ENCODE measurements at places on chromosomes 1 and 21. TPM values are rescaled to one million over a fixed set of nuclear protein-coding genes. Genes with fewer than 3 reads are reported as not detected.
A peak's percentile ranks its signal among the peaks of the same experiment; 100 is the strongest.

- H3K4me1 ChIP-seq = no peaks in the 10 kb centered on the region
- H3K27me3 ChIP-seq = no peaks in the 10 kb centered on the region
- DNase-seq = no peak
- no peaks in the 10 kb centered on the region for H3K36me3 ChIP-seq
- no peak overlapping the region for H3K27ac ChIP-seq
Observed at GRCh38 chr21:45873866-45874265, 107.7 kb upstream of the COL6A1 start.

DNA sequence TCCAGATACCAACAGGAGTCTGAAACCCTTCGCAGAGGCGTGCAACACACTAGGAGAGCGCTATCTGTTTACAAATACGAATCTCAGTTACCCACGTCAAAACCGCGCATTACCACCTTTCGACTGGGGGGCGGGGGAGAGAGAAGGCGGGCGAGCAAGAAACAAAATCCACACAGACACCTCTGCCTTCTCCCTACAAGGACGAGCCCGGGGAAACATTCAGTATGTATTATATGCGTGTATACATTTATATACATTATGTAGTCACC is 722 bp downstream of the TUT4 start:
- peaks cover 18% of the 10 kb centered on the region for H3K4me1 ChIP-seq
- H3K4me3 ChIP-seq = peak overlapping the region; percentile 90
- no peaks in the 10 kb centered on the region for H3K27me3 ChIP-seq
- H3K36me3 ChIP-seq = no peaks in the 10 kb centered on the region

DNA sequence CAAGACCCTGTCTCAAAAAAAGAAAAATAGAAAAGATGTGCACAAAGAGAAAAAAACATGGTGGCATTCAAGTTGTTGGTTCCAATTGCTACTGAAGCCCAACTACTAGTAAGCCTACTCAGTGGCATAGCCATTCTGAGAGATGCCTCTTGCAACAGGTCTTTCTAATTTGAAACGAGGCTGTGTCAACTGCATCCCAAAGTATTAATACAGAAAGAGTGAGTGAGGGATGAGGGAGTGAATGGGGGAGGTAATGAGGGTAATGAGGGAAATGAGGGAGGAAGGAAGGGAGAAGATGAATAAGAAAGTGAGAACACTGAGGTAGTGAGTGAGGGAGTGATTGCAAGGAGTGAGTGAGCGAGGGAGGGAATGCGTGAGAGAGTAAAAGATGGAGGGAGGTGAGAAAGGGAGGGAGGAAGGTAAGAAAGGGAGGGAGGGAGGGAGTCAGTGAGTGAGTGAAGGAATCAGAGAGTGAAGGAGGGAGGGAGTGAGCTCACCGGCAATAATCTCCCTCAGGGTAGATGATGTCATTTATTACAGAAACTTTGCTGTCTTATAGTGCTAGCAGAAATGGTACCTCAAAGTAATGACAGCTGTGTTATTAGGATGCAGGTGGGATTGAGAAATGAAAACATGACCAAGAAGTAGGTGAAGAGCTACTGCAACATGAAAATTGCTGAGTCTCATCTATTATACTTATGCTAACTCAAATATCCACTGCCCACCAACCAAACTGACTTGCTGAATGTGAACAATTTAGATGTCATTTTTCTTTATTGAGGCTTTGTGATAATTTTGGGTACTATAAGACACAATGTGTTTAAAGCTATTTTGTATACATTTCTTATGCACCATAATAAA is 75.6 kb upstream of the ADAM30 start:
- DNase-seq = no peak
- H3K27ac ChIP-seq = no peak overlapping the region
- H3K4me1 ChIP-seq = peaks cover 52% of the 10 kb centered on the region
- no peak overlapping the region for H3K4me3 ChIP-seq
- no peaks in the 10 kb centered on the region for H3K27me3 ChIP-seq

The FMO2 gene
- 4.6 TPM for total RNA-seq

GRCh38 chr1:96674915-96675314 is 46.7 kb upstream of the PTBP2 start:
- no peak for DNase-seq
- no peaks in the 10 kb centered on the region for H3K4me1 ChIP-seq
- H3K27me3 ChIP-seq = no peaks in the 10 kb centered on the region
- H3K36me3 ChIP-seq = no peaks in the 10 kb centered on the region
- H3K4me3 ChIP-seq = no peak overlapping the region

GRCh38 chr21:44854664-44855446 is 18.6 kb downstream of the PTTG1IP start:
- no peaks in the 10 kb centered on the region for H3K27me3 ChIP-seq
- no peak for DNase-seq
- H3K4me1 ChIP-seq = peaks cover 69% of the 10 kb centered on the region
- H3K36me3 ChIP-seq = peaks cover 100% of the 10 kb centered on the region

GRCh38 chr21:25845729-25846256 is 111.0 kb downstream of the GABPA start:
- no peaks in the 10 kb centered on the region for H3K36me3 ChIP-seq
- no peak overlapping the region for H3K4me3 ChIP-seq
- H3K4me1 ChIP-seq = no peaks in the 10 kb centered on the region
- H3K27me3 ChIP-seq = peaks cover 5% of the 10 kb centered on the region
- no peak overlapping the region for H3K27ac ChIP-seq

DNA sequence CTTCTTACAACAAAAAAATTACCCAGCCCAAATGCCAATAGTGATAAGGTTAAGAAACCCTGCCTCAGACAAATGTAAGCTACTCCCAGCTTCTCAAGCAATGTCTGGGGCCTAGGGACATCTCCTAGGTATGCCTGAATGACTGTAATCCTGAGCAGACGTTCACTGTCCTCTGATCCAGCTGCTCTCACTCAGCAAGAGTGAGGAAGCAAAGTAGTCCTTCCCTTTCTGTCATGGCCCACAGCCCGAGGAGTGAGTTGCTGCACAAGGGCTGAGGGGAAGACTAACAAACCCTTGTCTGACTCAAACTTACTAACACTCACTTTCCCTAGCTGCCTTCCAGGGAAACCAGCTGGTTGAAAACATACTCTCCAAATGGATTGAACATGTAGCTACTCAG is 124.9 kb upstream of the TNFSF4 start:
- no peak overlapping the region for H3K27ac ChIP-seq
- DNase-seq = no peak
- H3K27me3 ChIP-seq = no peaks in the 10 kb centered on the region
- H3K4me3 ChIP-seq = no peak overlapping the region
- no peaks in the 10 kb centered on the region for H3K36me3 ChIP-seq
- peaks cover 25% of the 10 kb centered on the region for H3K4me1 ChIP-seq

The OR6K6 gene
- total RNA-seq = not detected

Measured in spleen (tissue), 13 donors.